ENCODE measurements at places on chromosomes 2 and 18.

GRCh38 chr18:70128271-70128670, 77.2 kb downstream of the RTTN start:
- no peak for DNase-seq

GRCh38 chr18:74906184-74906583, 302.8 kb downstream of the PTGR3 start:
- no peak for DNase-seq

GRCh38 chr2:187404431-187405110, 43.5 kb downstream of the CALCRL start:
- no peak for DNase-seq

DNA sequence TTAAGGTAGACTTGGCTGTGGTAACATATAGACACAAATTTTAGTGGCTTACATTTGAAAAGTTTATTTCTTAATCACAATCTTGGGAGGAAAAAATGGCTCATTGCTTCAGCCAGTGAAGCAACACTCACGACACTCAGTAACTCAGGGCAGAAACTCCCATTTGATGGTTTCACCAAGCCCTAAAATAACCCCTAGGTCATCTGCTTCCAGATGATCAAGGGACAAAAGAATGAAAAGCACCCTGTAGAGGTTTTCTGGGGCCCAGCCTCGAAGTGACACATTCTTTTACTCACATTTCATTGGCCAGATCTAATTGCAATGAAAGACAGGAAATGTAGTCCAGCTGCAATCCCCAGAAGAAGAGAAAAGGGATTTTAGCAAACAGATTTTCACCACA, 275.9 kb downstream of the TMX3 start:
- no peak for DNase-seq

DNA sequence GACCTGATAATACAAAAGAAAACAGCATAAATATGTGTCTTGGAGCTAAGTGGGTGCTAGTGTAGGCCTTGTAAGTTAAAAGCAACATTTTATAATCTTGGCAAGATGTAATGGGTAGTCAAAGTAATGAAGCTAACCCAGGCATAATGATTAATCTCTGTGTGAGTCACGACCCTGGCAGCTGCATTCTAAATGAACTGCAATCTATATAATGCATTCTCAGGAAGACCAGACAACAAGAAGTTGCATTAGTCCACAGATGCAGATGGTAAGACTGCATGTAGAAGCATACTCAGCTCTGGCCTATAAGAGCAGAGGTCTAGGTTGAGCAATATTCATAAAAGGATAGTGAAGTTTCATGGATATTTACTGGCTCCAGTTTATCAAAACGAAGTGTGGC, 85.6 kb upstream of the ETAA1 start:
- DNase-seq = no peak

DNA sequence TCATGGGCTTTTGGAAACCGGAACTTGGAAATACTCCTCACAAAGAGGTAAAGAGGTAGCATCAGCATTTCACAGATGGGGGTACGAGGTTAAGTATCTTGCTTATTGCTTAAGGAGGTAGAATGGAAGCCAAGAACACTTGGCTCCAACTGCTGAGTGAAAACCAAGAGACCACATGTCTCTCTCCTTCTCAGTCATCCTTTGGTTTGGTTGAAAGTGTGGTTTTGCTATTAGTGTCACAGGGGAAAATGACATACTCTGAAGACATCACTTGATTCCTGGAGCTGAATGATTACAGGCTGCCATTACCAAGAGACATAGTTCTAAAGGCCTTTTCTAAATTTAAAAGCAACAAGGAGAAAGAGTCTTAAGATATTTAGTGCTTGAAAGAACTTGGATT, 41.5 kb downstream of the ANTXR1 start:
- no peak for DNase-seq

GRCh38 chr2:96903815-96904214, 33.9 kb upstream of the SEMA4C start:
- no peak for DNase-seq

DNA sequence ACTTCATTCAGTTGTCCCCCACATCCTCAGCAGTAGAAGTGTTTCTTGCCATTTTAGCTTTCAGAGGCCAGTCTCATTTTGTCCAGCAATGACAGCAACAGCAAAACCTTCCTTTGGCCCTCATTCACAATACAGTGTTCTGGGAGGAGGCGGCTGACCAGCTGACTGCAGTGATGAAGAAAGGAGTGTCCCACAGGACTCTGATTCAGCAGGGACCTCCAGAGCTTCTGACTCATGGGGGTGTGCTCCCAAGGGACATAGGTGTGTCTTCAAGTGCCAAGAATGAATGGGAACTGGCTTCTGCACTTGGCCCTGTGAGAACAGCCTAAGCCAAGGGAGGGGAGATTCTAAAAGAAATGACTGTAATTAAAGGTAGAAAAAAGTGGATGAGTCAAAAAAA, 147.0 kb upstream of the PELI1 start:
- no peak for DNase-seq

DNA sequence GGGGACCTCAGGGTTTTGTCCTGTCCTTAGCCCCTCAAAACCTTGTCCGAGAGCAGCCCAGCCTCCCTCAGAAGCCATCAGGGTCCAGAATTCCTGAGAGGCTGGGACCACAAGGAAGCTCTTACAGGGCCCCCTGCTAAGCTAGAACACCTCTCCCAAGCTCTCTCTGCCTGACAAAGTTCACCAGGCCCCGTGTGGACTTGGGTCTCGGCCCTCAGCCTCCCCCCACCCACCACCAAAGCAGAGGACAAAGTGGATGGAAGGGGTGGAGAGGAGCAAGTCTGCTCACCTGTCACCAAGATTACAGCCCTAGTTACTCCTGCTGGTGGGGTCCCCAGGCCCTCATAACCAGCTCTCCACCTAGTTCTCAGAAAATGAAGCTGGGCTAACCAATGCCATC, 16.8 kb downstream of the RAB11FIP5 start:
- DNase-seq = no peak

DNA sequence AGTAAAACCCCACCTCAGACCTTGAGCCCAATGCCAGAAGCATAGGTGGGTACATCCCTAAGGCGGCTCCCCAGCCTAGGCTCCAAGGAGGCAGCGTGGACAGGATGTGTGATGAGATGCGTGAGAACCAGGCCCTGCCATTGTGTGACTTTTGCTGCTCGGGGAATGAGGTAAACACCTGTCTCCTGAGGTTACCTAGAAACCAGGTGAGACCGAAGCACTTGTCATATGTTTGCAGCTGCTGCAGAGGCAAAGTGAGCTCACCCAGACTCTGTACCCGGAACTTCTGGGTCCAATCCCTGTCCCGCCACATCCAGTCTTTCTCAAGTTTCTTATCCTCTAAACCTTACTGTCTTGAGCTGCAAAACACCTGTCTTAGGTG, 3.4 kb downstream of the FBLN7 start:
- no peak for DNase-seq

DNA sequence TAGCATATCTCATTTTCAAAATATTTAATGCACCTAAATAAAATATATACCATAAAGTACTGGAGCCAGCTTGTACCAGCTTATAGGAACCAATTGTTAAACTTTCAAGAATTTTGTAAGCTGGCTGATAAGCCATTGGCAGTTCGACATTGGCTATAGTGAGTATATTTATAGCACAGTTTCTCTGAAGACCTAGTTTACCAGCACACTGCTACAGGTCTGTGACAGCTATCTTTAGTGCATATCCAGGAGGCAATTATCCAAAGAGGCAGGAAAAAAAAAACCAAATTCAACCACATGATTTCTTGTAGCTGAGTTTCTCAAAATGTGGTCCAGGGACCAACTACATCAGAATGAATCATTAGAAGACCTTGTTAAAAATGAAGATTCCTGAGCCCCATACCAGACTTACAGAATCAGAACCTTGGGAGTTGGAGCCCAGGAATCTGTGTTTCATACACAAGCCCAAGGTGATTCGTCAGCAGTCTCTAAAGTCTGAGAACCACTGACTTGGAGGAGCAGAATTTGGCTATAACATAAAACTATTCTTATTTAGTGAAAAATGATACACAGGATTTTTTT, 279.0 kb upstream of the NRP2 start:
- DNase-seq = no peak

GRCh38 chr2:3466482-3466863, 52.9 kb downstream of the ADI1 start:
- DNase-seq = no peak

- no peak for DNase-seq
These were observed 57.2 kb downstream of the MAP4K3 start for GRCh38 chr2:39379643-39380524.

DNA sequence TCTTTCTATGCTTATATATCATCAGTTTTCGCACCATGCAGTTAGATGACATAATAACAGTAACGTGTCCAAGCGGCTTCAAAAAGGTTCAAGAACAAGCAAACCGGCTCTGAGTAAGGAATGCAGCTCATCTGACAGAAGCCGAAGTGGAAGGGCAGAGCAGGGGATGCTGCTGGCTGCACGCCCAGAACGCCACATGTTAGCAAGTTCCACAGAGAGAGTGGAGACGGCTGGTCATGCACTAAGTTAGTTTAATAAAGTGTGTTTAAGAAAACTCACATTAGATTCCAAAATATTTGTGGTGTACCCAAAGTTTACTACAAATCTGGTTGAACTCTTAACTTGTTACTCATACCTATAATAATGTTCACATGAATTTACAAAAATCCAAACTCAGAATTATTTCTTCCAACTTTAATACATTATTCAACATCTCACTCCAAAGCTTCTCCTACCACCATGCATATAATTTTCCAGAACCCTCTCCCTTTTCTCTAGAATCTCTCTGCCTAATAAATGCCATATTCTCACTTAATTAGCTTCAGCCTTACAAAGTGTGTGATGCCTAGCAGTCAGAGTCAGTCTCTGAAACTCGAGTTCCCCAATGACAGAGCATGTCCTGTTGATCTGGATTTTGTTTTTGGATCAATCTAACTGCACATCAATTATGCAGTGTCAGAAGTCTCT, 170.0 kb downstream of the DNAH7 start:
- DNase-seq = no peak

GRCh38 chr2:1617425-1618021, 126.8 kb downstream of the PXDN start:
- DNase-seq = peak; percentile 50

DNA sequence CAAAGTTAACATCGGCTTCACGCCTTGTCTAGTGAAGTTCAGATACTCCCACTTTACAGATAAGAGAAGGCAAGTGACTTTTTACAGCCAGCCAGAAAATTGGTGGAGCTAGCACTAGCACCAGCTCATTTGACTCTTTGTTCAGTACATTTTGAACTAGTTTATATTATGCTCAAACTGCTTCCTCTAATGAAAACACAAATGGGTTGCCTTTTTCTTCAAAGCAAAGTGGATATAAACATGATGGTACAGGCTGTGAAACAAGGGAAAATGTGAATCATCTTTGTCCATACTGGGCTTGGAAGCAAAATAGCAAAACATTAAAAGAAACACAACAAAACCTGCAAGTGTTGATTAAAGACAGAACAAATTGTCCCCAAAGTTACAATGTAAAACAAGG, 99.6 kb upstream of the LHCGR start:
- DNase-seq = no peak

GRCh38 chr2:45177870-45178269, 168.6 kb upstream of the SIX2 start:
- DNase-seq = no peak

GRCh38 chr2:144217853-144218633, 301.9 kb downstream of the ZEB2 start:
- no peak for DNase-seq

- peak; percentile 24 for DNase-seq
These were observed 17.6 kb downstream of the PMAIP1 start for GRCh38 chr18:59917422-59917821.

Measured in H7 (cell line).